ENCODE measurements at places on chromosomes 12 and 14.
A peak's percentile ranks its signal among the peaks of the same experiment; 100 is the strongest.

DNA sequence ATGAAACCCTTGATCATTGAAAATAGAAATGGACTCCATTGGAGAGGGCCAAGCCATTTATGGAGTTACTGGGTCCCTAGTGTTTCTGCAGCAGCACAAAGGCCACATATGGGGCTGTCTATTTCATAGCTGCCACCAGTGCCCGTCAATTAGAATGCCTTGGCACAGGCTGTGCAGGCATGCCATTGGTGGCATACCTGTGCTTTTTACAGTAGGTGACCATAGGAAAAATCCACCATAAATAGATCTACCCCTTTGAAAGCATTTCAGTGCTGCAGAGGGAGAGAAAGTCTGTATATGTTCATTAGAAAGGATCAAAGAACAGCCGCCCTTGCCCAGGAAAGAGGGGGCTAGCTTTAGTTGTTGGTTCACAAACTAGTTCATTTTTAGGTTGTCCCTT lies 13.1 kb downstream of the MYBPC1 start:
- no peak for DNase-seq

- DNase-seq = peak; percentile 8
These were observed 754 bp downstream of the KRT18 start for GRCh38 chr12:52949413-52950331.

DNA sequence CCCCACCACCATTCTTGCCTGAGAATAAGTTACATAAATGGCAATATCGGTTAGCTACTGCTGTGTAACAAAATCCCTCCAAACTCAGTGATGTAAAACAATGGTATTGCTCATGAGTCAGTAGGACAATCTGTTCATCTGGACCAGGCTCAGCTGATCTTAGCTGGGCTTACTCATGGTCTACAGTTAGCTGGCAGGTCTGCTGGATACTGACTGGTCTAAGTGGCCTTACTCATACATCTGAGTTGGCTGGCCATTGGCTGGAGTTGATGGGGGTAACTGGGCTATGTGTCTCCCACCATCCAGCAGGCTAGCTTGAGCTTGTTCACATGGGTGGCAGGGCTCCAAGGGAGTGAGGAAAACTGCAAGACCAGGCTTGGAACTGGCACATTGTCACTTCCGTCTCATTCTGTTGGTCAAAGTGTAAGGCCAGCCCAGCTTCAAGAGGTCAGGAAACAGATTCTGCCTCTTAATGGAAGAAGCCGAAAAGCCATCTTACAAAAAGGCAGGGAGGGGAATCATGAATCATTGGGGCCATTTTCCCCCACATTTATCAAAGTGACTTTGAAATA lies 56.7 kb upstream of the CHGA start:
- no peak for DNase-seq

- no peak for DNase-seq
These were observed 40.0 kb upstream of the CTDSP2 start for GRCh38 chr12:57886542-57886941.

GRCh38 chr14:90604356-90604755 lies 207.5 kb downstream of the CALM1 start:
- no peak for DNase-seq

GRCh38 chr14:38197001-38197783 lies 10.5 kb upstream of the SSTR1 start:
- DNase-seq = no peak

DNA sequence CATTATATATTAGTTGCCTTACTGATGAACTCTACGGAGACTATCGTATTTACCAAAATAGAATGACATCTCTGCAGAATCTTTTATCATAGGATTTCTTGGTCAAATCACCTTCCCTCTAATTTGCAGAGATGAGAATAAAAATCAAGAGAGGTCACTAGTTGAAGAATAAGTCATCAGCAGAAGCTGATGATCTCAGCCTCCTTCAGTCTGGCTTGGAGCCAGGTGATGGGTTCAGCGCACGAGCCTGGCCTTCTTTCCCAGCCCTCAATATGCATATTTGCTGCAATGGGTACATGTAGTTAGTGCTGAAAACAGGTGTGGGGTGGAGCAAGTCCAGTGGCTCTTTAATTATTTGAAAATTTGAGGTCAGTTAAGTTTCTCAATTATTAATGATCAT lies 19.2 kb upstream of the EMP1 start:
- no peak for DNase-seq

DNA sequence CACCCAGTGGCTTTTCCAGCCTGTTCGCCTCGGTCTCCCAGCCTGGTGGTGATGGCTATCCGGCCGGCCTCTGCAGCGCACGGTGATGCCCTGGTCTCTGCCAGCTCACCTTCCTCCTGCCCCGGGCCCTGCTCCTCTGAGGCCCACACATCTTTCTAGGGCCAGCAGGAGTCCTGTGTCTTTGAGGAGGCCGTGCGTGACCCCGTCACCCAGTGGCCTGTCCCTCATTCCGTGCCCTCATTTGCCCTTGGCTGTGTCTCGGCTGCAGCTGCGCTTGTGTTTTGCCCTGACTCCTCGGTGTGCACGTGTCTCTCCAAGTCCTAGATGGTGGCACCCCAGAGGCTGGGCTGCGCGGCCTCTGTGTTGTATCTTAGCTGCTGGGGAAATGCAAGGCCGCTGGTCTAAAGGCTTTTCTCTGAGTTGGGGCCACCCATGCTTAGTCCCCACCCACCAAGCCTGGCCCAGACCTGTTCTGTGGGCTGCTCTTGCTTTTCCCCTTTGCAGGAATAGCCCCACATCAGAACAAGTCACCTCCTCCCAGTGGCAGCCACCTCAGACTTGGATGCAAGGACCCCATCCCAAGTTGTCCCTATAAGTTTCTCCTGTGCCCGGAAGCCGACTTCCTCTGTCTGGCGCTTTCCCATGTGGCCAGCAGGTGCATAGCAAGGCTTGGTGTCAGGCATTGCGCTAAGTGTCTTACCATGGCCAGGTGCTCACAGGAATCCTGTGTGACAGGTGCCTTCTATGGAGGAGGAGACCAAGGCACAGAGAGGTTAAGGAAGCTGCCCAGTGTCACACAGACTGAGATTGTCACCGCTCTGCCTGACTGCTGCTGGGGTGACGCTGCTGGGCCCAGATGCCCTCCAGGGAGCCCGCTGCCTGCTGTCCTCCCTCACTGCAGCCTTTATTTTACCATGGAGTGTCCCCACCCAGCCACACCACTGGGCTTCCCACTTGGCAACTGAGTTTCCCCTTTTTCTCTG lies 64.5 kb downstream of the TSPAN9 start:
- DNase-seq = no peak

- DNase-seq = no peak
These were observed 14.1 kb downstream of the OSBPL8 start for GRCh38 chr12:76545486-76545885.

GRCh38 chr12:91496337-91496736 lies 313.7 kb upstream of the DCN start:
- no peak for DNase-seq

GRCh38 chr12:123367511-123367910 lies 2.9 kb upstream of the SBNO1 start:
- no peak for DNase-seq

GRCh38 chr12:57162553-57163125 lies 15.2 kb upstream of the LRP1-AS start:
- DNase-seq = no peak

- DNase-seq = no peak
These were observed 207.0 kb downstream of the TMEM121 start for GRCh38 chr14:105733081-105734065.

DNA sequence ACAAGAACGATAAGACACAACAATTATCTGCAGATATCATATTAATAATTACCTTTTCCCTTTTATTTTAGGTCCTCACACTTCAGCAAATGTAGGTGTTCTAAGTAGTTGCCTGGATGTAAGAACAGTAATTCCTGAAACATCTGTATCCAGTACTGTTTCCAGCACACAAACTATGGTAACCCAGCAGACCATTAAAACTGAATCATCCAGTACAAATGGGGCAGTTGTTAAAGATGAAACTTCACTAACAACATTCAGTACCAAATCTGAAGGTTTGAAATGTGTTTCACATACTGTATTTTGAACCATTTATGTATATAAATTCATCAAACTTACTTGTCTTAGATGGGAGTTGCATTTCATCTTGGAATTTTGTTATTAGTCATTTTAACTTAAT lies 31.0 kb downstream of the HCFC2 start:
- no peak for DNase-seq

DNA sequence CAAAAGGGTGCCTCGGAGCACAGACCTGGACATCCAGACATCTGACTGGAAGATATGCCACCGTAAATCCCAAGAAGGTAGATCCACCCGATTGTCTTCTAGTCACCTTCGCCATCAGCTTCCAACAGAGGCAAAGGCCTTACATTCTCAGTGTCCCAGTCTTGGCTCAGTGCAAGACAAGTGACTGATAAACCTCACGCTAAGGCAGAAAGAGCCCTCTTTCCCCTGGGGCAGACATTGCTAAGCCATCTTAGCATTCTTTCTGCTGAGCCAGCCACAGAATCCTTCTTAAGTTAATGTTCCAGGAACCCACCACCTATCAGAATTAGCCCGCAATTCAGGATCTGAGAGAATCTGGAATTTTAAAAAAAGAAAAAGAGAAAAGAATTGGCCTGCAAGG lies 4.3 kb upstream of the PLEKHG6 start:
- DNase-seq = no peak

GRCh38 chr12:42128327-42128726 lies 16.3 kb downstream of the GXYLT1 start:
- DNase-seq = no peak

DNA sequence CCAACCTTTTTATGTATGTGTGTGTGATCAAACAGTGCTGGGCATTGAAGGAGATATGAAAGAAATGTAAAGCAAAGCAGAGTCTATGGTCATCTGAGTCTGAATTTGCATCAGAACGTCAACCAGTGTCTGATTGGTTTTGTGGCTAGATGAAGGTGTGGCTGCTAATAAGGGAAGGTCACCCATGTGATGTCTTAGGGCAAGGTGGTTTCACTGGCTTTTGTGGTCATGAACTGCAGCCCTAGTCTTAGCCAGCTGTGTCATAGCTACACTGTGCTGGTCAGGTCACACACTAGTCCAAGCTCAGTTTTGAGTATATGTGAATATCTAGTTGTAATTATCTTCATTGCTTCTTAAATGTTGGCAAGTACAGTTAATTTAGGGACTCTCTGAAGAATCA lies 105.8 kb downstream of the TGFB3 start:
- DNase-seq = no peak

DNA sequence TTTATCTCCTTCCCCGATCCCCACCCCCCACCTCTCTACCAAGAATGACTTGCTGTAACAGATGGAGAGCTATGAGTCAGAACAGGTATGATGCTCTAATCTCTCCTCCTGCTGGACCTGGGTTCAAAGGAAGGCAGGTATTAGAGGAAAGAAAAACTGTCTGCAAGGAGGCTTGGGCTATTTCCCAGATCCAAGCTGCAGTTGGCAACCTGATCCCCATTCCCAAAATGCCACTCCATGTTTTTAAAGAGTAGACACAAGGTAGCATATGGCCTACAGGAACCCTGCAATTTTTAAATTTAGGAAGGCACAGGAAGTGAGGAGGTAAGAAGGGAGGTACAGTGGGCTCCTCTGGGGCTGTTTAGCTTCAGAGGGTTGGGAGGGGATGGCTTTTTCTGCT lies 33.0 kb downstream of the SRRM4 start:
- DNase-seq = no peak

GRCh38 chr12:128318946-128319345 lies 52.0 kb downstream of the TMEM132C start:
- no peak for DNase-seq

GRCh38 chr12:111156304-111156703 lies 212.6 kb downstream of the PHETA1 start:
- DNase-seq = no peak

DNA sequence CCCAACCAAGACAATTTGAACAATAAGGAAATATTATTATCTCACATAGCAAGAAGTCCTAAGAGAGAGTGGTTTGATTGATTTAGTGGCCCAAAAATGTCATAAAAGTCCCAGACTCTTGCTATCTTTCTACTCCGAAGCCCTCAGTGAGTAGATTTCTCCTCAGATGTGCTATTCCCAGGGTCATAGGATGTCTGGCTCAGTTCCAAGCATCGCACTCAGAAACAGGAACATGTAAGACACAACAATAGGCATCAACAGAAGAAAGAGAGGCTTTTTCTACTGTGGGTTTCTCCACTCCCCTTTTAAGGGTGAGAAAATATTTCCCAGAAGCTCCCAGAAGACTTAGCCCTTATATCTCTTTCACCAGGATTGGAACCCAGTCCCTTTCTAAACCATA lies 188.1 kb upstream of the CDKN3 start:
- DNase-seq = no peak

GRCh38 chr12:67968321-67968720 lies 20.9 kb upstream of the IFNG-AS1 start:
- no peak for DNase-seq

DNA sequence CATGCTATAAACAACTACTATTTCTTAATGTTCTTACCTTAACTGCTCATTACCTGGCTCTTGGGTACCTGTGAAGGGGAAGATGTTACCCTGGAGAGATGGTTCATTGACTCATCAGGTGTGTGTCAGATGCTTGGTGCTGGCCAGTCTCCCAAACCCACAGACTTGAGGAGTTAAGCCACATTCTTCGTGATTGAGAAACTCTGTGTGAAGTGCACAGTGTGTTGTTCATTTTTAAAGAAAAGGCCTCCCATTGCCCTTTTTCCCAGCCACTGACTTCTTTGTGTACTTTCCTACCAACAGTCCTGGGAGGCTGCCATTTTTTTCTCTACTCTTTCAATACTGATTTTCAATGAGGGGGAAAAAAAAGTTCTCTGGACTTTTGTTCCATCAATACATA lies 3.2 kb downstream of the MGST1 start:
- DNase-seq = no peak

DNA sequence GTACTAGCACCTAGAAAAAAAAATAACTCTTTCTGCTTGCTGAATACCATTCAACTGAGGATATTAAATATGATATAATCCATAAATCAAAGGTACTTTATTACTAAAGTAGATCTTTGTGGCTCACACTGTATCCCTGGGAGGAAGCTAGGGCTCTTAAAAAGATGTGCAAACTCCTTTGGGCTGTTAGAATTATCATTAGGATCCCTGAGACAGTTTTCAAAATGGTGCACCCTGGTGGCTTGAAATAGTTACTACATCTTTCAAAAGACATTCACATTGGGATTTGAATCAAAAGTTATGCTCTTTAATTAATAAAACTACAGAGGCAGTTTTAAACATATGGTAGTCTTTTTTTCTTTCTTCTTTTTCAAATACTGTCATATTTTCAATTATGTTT lies 228.5 kb upstream of the G2E3 start:
- peak; percentile 3 for DNase-seq

- DNase-seq = no peak
These were observed 3.0 kb downstream of the HSP90B1 start for GRCh38 chr12:103933237-103933636.

- no peak for DNase-seq
These were observed 1040.4 kb downstream of the FLRT2 start for GRCh38 chr14:86570371-86570770.
